ENCODE measurements at places on chromosomes 5 and 9. TPM values are rescaled to one million over a fixed set of nuclear protein-coding genes. Genes with fewer than 3 reads are reported as not detected.

- DNase-seq, result no peak
Measured at GRCh38 chr9:114706711-114707110, 24.7 kb upstream of the TEX48 start.

DNA sequence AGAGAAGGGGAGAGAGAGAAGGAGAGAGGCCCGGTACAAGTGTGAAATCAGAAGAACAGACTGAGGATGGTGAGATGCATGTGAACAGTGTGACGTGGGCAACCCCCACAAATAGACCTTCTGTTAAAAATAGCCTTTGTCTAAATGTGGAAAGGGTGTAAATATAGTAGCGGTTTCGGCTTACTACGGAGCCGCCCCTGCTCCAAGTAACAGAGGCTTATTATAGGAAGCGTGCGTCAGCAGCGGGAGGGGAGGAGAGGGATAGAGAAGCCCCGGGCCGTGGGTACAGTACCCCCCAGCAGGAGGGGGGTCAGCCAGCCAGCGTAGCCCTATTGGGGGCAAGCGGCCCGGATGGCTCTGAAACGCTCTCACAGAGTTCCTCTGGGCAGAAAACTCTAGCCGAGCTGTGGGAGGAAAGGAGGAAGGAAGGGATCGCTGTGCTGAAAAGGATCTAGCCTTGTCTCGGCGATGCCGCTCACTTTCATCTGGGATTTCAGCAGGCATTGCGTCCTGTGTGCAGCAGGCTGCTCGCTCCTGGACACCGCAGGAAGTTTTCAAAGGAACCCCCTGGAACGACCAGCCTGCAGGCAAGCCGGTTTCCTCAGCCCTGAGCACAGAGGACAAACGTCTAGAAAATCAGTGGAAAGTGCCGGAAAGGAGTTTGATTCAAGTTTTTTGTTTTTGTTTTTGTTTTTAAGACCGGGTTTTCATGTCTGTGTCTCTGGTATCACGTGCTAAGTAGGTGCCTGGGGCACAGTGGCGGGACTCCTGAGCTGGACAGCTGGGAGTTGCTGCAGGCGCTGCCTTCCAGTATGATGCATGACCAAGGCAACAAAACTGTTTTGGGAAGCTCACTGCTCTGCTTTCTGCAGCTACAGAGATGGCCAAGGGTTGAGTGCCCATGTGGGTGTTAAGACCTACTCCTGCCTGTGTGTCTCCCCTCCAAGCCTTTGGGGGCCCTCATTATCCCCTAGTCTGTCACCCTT is 146.6 kb downstream of the SEC61B start:
- no peak for DNase-seq

- no peak for DNase-seq
Measured at GRCh38 chr5:152739916-152740315, 334.8 kb upstream of the NMUR2 start.

Gene SPATA31D4
- total RNA-seq, result not detected

GRCh38 chr5:174155706-174156105 is 110.2 kb downstream of the NSG2 start:
- no peak for DNase-seq

GRCh38 chr5:35436400-35437057 is 181.1 kb upstream of the SPEF2 start:
- DNase-seq, result no peak

Gene FAM153A
- total RNA-seq, result 1.8 TPM

Gene FOXD4L6
- not detected for total RNA-seq

GRCh38 chr9:75432386-75432785 is 344.1 kb downstream of the OSTF1 start:
- no peak for DNase-seq

GRCh38 chr5:2897276-2897961 is 145.9 kb upstream of the IRX2 start:
- no peak for DNase-seq

Gene FOXI1
- not detected for total RNA-seq

GRCh38 chr9:99411068-99411467 is 189.0 kb downstream of the SEC61B start:
- no peak for DNase-seq

Gene ENTREP1
- total RNA-seq, result 15.1 TPM

- DNase-seq, result no peak
Measured at GRCh38 chr9:105963343-105964099, 269.2 kb downstream of the TMEM38B start.

- no peak for DNase-seq
Measured at GRCh38 chr9:91433180-91433579, 9.5 kb upstream of the NFIL3 start.

DNA sequence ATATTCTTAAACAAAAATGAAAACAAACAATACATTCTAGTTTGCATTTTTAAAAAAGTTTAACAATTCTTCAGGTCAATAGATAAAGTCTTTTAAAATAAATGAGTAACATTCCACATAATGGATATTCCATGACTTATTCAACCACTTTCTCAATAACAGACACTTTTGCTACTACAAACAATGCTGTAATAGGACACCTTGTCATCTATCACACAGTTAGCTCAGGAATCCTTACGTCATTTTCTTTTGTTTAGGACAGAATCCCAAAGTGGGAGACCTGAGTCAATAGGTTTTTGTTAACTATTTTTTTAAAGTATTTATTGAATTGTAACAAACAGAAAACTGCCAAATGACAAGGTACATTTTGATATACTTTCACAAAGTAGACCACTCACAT is 72.5 kb downstream of the CEP120 start:
- no peak for DNase-seq

Gene TTC16
- total RNA-seq, result not detected

- DNase-seq, result peak; percentile 93
Measured at GRCh38 chr5:71782771-71783770, 64.0 kb downstream of the CARTPT start.

- peak; percentile 75 for DNase-seq
Measured at GRCh38 chr9:131627648-131628458, 82.5 kb downstream of the PRRT1B start.

DNA sequence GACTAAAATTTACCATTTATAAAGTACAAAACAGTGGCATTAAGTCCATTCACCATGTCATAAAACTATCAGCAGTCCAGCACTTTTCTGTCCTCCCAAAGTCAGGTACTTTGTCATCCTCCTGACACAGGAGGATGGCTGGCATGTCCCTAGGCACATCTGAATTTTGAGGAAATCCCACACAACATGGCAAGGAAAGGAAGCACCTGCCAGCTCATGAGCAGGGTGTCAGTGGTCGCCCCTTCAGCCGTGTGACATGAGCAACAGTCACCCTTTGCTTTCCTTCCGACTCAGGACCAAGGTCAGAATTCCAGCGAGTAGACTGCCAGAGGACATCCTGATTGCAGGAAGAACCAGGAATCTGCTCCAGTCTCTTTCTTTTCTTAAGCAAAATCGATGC is 77.1 kb downstream of the PPARGC1B start:
- no peak for DNase-seq

- peak; percentile 96 for DNase-seq
Measured at GRCh38 chr5:139262742-139263445, 30.6 kb upstream of the MATR3 start.

DNA sequence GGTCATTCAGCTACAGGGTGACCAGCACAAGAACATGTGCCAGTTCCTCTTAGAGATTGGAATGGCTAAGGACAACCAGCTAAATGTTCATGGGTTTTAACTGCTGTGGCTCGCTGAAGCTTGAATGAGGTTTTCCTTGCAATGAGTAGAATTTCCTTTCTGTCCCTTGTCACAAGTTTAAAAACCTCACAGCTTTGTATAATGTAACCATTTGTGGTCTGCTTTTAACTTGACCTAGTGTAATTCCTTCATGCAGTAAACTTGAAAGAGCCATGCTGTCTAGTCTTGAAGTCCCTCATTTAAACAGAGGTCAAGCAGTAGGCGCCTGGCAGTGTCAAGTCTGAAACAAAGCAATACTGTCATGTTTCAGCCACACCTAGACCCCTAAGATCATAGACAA is 181.3 kb upstream of the DMRT1 start:
- DNase-seq, result no peak

- no peak for DNase-seq
Measured at GRCh38 chr9:69532396-69532795, 139.8 kb downstream of the APBA1 start.

DNA sequence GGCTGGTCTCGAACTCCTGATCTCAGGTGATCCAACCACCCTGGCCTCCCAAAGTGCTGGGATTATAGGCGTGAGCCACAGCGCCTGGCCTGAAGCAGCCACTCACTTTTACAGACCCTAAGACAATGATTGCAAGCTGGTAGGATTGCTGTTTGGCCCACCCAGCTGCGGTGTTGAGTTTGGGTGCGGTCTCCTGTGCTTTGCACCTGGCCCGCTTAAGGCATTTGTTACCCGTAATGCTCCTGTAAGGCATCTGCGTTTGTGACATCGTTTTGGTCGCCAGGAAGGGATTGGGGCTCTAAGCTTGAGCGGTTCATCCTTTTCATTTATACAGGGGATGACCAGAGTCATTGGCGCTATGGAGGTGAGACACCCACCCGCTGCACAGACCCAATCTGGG is 1.5 kb downstream of the CA9 start:
- DNase-seq, result no peak

Gene PCDHGB4
- 7.7 TPM for total RNA-seq

DNA sequence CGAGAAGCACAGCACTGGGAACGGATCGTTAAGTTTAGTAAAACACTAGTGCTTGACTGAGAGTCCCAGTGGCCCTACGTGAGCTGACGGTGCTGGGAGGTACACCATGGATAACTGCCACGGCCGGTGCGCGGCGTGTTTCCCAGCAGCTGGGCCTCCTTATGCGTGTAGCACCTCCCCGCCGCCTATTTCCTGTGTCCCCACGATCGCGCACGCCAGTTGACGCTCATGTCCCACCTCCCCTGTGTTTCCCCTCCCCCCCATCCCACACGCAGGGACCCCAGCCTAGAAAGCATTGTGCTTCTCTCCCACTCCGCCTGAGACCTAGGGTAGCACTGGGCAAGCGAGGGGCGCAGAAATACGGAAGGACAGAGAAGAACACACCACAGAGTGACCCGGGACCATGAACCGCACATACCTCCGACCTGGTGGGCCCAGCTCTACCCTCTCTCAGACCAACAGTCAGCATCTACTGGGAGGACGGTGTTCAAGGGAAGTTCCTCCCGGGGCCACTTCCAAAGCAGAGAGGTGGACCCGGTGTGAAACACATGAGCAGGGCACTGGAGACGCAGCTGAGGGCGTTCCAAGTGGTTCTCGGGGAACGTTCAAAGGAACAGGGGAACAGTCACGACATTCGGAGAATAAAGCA is 45.6 kb downstream of the DBH start:
- DNase-seq, result no peak

All from stomach (tissue), 19 donors.